ENCODE measurements at places on chromosomes 3 and 15.
A peak's percentile ranks its signal among the peaks of the same experiment; 100 is the strongest.

GRCh38 chr3:186821429-186822387, 15.4 kb upstream of the RFC4 start:
- peak; percentile 82 for DNase-seq

DNA sequence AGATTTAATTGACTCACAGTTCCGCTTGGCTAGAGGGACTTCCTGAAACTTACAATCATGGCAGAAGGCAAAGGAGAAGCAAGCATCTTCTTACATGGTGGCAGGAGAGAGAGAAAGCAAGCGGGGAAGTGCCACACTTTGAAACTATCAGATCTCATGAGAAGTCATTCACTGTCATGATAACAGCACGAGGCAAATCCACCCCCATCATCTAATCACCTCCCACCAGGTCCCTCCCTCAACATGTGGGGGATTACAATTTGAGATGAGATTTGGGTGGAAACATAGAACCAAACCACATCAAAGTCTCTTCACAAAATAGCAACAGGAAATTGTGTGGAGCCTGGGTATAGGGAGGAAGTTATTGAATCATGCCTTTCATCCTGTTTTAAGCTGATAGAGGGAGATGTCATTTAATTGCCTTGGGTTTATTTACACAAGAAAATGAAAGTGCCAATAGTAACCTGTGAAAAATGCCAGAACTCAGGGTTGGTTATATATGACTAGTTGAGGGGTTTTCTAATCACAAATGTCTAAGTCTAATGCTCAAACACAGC, 624.8 kb upstream of the LMCD1 start:
- no peak for DNase-seq

DNA sequence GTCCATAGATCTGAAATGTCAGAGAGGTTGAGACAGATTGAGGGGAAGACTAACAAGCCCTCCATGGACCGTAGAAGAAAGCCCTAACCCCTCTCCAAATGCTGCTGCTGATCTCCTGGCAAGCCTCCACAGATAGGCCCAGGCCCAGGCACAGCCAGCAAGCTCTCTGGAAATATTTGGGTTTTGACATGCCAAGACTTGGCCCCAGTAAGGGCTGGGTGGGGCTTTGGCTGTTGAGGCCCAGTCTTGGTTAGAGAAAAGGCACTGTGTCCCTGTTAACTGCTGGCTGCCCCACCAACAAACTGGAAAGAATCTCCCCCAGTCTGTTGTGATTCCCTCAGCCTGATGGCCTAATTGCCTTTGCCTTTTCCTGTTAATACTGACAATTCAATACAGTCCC, 208.8 kb upstream of the CTDSPL start:
- DNase-seq: no peak

- DNase-seq: no peak
These were observed 155.7 kb downstream of the B3GALNT1 start for GRCh38 chr3:160949460-160949859.

GRCh38 chr15:48422401-48422800, 91.2 kb downstream of the DUT start:
- no peak for DNase-seq

GRCh38 chr15:74762791-74763150, 14.1 kb downstream of the CYP1A2 start:
- DNase-seq: no peak

DNA sequence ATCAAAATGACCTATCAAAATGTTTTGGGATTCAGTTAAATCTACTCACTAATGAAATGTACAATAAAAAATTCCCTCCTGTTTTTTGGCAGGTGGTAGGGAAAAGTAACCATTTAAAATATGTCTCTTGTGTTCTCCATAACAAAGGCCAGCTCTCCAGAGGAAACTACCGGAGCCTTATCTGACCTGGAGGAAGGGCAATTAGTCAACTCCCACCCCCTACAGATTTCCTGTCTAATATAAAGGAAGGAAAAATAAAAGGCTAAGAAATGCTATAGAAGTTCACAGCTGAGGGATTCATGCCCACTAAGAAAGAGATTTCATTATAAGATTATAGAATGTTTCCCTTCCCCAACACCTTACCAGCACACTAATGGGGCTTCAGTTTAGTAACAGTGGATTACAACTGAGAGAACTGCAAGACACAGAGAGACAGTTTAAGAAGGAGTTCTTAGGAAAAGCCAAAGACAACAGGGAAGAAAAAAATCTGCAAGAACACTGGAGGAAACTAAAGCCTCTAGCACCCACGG, 376.5 kb upstream of the KCNMB2 start:
- no peak for DNase-seq

DNA sequence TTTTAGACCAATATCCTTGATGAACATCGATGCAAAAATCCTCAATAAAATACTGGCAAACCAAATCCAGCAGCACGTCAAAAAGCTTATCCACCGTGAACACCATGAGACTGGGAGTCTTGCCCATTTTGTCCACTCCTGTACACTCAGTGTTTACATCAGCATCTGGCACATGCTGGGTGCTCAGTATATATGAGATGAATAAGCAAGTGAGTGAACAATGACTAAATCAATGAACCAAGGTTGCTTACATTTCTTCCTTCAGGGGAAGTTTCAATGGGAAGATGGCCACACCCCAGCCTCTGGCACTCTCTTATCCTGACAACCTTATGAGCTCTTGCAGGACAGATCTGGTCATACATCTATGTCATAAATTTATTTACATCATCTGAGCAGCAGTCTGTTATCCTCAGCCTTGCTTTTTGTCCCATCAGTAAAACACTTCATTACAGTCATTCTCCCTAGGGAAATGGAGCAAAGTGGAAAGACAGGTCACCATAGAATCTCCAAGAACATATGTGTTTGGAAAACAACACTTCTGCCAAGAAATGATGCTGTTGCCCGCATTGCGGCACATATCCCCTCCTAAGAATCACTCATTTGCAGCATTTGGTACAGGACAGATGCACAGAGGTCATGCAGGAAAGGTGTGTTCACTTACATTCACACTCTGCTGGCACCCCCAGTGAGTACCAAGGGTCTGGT, 171.8 kb upstream of the EIF1B start:
- peak; percentile 60 for DNase-seq

DNA sequence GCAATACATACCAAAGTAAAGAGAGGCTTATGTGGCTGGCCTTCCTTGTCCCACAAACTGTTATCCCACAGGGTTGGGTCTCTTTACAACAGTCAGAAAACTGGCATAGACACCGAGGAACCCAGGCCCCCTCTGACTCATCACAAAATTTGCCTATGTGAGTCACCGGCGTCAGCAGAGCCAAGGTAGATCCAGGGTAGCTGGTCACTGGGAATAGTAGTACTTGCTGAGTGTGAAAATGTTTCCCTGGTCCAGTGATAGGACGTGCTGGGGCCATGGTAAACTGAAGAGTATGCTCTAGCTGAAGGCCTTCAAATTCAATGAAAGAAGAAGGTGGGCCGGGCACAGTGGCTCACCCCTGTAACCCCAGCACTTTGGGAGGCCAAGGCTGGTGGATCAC, 27.1 kb upstream of the SKIL start:
- DNase-seq: peak; percentile 38

- no peak for DNase-seq
These were observed 290.6 kb downstream of the ROBO1 start for GRCh38 chr3:79477242-79477641.

DNA sequence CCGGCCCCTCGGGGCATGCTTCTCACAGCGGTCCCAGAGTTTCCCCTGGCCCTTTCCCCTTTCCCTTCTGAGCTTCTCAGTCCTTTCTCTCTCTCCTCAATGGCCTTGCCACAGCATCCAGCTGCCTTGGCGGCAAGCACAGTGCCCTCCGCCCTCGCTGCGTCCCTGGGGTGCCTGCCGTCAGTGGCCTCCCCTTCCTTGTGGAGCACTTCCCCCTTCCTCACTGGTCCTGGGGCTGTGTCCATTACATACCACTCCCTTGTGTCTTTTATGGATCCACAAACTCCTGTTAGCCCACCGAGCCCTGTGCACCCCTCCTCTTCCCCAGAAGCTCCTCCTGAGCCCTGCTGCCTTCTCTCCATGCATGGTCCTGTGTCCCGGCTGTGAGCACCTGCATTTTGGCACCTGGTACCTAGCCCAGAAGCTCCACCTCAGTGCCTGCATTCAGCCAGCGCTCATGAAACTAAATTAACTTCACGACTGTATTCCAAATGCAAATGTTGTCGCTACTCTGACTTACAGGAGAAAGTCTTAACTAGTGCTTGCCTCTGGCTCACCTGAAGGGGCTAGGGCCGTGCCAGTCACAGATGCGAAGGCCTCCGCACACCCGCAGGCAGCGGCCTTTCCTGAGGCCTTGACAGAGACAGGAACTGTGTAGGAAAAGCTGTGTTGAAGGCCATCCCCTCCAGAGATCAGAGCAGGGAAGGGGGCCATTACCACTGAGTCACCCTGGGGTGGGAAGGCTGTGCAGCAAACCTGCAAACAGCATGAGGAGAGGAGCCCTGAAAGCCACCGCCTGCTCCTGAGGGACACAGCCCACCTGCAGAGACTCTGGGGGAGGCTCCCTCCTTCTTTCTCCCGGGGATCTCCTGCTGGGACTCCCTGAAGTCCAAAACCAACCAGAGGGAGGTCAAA, 19.1 kb upstream of the KLF13 start:
- DNase-seq: no peak

GRCh38 chr3:195704433-195704999, 16.3 kb upstream of the MUC20 start:
- no peak for DNase-seq

- DNase-seq: peak; percentile 14
These were observed 52.3 kb upstream of the BNIP2 start for GRCh38 chr15:59741274-59741906.

- DNase-seq: peak; percentile 11
These were observed 146.9 kb downstream of the CHST2 start for GRCh38 chr3:143266511-143266910.

- no peak for DNase-seq
These were observed 45.2 kb downstream of the LRCH3 start for GRCh38 chr3:197836244-197836643.

All from fibroblast of skin of right quadriceps (primary cell).